ENCODE measurements at places on chromosomes 11 and 22. TPM values are rescaled to one million over a fixed set of nuclear protein-coding genes. Genes with fewer than 3 reads are reported as not detected.

DNA sequence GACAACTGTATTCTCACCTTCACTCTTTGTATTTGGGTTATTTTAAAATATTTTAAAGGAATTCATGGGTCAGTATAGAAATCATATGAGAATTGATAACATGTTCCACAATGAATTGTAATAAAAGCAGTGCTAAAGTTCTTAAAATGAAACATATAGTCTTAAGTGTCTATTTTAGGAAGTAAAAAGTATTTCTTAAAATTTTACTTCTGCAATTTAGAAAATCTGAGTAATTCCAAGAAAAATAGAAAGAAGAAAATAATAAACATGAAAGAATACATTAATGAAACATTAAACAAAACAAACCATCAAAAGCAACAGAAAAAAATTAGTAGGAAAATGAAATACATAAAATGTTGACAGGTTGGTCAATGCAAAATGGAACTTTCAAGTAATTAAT is 332.4 kb downstream of the ETS1 start:
- DNase-seq = no peak

DNA sequence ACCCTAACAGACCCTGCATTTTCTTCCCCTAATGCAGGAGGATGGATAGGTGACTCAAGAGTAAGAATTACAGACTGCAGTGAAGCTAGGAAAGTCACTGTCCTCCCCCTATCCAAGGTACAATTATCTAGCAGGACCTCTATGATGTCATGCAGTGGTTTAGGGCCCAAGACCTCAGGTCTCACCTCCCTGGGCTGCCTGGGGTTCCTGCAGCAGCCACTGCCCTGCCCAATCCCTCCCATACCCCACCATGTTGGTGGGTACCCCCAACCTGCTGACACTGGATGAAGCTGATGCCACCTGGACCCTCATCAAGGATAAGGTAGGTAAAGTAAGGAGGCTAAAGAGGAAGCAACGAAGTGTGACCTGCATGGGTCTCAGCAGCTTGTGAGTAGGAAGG is at the start of gene C11orf42:
C11orf42 (plus strand) TSS at position 192 of the 400 bp plus-strand sequence; CDS start at position 251, 59 bp downstream.
- no peak for DNase-seq

- no peak for DNase-seq
Observed at GRCh38 chr22:45870011-45870410, 107.0 kb downstream of the WNT7B start.

Gene LMNTD2
- total RNA-seq = 12.8 TPM

- DNase-seq = no peak
Observed at GRCh38 chr11:93613231-93613831, 48.2 kb upstream of the CEP295 start.

- peak; percentile 14 for DNase-seq
Observed at GRCh38 chr22:21026783-21027692, 5.3 kb downstream of the SLC7A4 start.

DNA sequence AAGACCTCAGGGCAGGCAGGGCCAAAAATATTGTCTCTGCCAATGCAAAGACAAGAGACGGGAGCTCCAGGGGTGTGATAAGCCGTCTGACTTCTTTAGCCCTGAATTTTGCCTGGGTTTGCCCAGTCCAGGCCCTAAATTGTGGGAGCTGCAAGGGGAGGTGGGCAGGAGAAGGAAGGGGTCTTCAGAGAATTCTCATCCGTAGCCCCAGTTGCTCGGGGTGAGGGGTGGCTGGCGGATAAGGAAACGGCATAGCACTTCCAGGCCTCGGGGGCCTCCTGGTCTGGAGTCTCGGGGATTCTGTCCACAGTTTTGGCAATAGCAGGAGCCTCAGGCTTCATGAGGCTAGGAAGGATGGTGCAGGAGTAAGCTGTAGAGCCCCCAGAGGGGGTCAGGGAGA is 7.4 kb downstream of the CD5 start:
- no peak for DNase-seq

Gene SCGB2A2
- not detected for total RNA-seq

DNA sequence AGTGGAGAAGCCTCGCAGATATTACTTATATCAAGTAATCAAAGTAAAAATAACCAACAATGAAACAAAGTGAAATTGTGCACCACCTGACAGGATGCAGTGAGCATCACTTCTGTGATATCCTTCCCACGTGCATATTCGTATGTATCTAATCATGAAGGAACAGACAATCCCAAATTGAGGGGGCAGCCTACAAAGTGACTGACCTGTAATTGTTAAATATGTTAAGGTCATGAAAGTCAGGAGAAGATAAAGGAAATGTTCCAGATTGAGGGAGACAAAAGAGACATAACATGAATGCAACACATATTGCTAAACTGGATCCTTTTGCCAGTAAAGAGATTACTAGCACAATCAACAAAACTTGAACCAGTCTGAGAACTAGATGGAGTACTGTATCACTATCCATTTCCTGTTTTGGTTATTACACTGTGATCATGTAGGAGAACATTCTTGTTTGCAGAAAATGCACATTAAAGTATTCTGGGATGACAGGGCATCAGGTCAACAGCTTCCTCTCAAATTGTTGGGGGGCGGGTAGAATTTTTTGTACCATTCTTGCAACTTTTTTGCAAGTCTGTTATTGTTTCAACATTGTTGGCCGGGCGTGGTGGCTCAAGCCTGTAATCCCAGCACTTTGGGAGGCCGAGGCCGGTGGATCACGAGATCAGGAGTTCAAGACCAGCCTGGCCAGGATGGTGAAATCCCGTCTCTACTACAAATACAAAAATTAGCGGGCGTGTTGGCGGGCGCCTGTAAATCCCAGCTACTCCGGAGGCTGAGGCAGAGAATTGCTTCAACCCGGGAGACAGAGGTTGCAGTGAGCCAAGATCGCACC is 2.0 kb downstream of the SBF2 start:
- DNase-seq = no peak

GRCh38 chr11:93267383-93267782 is 63.2 kb upstream of the DEUP1 start:
- DNase-seq = no peak

DNA sequence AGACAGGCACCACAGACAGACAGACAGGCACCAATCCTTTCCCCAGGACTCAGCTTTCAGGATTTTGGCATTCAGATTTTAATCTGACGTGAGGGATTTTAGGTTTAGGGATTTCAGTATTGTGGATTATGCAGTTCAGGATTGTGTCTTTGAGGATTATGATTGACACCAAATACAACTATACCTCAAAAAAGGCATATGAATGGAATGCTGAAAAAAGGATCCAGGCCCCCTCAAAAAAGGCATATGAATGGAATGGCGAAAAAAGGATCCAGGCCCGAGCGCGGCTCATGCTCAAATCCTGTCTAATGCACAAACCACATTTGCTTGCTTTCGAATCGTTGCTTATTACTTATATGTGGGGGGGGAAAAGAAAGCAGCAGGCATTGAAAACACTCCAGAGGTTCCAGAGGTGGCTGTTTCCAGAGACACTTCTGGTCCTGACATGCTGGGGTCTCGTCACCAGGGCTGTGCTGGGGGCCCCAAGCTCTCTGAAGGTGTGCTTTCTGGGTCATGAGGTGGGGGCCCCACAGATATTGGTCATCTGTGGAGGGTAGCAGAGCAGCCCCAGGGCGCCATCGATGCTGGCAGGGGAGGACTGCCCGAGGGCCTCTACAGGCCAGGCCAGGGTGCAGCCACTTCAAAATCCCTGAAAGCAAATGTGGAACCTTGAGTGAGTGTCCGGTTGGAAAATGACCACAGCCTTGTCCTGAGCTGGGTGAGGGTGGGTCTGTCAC is 16.8 kb upstream of the OSBPL5 start:
- no peak for DNase-seq

DNA sequence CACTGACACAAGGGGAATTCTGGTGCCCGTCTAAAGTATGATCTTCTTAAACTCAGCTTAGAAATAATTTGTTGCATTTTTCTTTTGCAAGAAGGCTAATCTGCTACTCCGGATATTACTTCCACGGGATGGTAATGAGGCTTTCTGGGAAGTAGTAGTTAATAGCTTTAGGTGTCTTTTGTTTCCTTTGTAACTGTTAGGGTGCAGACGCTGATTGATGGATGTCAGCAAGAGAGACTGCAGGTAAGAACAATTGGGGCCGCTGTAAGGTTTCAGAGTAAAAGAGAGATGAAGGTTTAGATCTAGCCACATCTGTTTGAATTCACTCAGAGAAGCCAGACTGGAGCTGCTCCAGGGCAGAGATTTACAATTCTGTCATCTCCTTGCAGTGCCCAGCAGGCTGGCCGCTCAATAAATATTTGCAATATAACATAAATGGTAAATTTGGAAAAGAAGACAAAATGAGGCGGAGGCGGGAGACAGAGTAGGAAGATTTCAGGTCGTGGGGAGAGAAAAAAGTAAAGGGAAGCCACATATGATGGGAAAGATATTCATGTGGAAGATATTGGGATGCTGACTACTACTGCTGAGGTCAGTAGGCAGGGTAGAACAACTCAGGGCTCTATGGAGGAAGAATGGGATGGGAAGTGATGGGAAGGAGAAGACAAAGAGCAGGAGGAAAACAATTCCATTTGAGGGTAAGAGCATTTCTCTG is 320.5 kb downstream of the AASDHPPT start:
- no peak for DNase-seq

Gene PVALB
- total RNA-seq = not detected

- DNase-seq = peak; percentile 71
Observed at GRCh38 chr22:39244496-39245129, at the start of gene PDGFB. Gene PDGFB, minus strand, starts transcription at chr22:39244982. Its CDS starts 1,019 bp downstream, at chr22:39243963.

Gene FGF4
- total RNA-seq = not detected

Gene TREH
- not detected for total RNA-seq

DNA sequence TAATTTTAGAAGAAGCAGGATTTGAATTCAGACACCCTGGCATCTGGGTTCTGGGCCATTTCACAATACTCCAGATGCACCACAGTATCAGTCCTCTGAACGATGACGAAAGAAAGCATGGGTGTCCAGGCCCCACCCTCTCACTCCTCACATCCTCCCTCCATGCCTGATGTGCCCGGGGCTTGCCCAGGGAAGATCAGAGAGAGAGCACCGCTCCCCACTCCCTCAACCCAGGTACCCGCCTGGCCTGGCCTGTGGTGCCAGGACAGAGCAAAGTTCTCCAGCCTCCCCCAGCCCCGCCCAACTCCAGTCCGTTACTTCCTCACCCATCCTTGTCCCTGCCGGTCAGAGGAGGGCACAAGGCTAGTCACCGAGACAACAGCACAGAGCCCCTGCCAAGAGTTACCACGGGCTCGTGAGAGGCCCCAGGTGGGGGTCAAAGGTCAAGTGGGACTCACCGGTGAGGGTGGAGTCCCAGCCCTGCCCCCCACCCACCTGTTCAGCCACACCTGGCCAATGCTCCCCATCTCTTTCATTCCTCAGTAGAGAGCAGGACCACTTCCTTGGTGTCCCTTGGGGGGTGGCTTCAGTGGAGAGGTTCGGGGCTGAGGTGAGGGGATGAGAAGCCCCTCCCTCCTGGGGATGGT is 8.1 kb downstream of the BCL9L start:
- DNase-seq = peak; percentile 57

GRCh38 chr11:1758611-1759150 is 5.0 kb downstream of the CTSD start:
- DNase-seq = no peak

Gene DEUP1
- not detected for total RNA-seq

GRCh38 chr22:26552466-26552865 is 37.5 kb downstream of the TPST2 start:
- no peak for DNase-seq

DNA sequence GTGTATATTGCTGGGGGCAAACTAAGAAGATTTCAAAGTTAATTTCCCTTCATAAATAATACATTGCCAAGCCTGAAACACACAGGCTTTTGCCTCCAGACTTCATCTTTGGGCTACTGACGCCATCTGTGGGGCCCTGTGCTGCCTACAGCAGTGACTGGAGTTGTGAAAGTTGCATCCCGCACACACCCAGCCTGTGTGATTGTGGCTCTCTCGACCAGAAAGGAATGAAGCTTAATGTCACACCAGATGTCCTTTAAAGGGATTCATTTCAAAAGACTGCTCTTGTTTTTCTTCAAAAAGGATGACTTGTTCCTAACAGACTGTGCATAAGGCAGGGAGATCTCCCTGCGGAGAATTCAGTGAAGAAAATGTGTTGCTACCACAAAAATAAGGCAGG is 210.5 kb downstream of the FAM181B start:
- no peak for DNase-seq

DNA sequence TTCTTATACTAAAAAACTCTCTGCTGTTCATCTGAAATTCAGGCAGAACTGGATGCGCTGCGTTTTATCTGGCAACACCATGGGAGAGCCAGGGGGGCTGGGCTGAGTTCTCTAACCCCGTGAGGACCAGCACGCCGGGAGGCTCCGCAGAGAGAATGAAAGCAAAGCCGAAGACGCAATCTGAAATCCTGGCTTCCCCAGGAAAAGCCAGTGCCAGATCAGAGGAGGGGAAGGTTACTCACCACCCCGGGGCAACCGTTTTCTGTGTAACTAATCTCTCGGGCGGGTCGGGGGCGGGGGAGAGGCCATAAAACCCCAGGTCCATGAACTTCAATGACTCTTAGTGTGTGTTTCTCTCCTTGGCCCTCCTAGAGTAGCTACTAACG is 99.4 kb downstream of the SHANK2 start:
- DNase-seq = peak; percentile 74

Data from PC-9 (cell line).